ENCODE measurements at places on chromosomes 1 and 21.

- DNase-seq, result no peak
Measured at GRCh38 chr1:26036756-26037281, 9.1 kb downstream of the SLC30A2 start.

GRCh38 chr1:50265790-50266314 lies 157.1 kb downstream of the ELAVL4 start:
- peak; percentile 42 for DNase-seq

DNA sequence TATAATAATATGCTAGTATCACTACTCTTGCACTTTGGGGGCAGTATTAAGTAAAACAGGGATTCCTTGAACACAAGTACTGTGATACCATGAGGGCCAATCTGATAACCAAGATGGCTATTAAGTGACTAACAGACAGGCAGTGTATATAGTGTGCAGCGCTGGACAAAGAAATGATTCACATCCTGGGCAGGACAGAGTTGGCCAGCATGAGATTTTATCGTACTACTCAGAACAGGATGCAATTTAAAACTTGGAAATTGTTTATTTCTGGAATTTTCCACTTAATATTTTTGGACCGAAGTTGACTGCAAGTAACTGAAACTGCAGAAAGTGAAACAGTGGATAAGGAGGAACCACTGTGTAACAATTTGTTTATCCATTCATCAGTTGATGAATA lies 74.6 kb downstream of the DNTTIP2 start:
- peak; percentile 97 for DNase-seq

GRCh38 chr1:205350691-205351141 lies 6.0 kb downstream of the KLHDC8A start:
- no peak for DNase-seq

- no peak for DNase-seq
Measured at GRCh38 chr1:173506437-173506836, 29.3 kb downstream of the PRDX6 start.

- DNase-seq, result peak; percentile 85
Measured at GRCh38 chr1:196400478-196401451, 207.5 kb downstream of the KCNT2 start.

- DNase-seq, result peak; percentile 69
Measured at GRCh38 chr1:17831597-17831996, 76.5 kb downstream of the ACTL8 start.

- peak; percentile 39 for DNase-seq
Measured at GRCh38 chr1:203152158-203153034, 23.2 kb downstream of the MYBPH start.

DNA sequence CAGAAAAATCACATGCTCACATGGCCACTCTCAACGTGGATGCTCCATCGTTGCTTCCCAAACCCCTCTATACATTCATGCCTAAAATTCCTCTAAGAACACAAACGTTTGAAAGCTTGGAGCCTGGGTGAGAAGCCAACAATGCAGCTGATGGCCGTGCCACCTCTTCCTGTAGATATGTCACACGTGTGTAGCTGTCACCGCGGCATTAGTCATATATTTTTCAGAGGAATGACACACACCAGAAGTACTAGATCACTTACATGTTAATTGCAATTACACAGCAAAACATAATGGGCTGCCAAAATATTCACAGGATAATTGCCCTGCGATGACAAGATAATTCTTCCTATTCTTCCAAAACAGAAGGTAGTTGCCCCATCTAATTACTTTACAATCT lies 112.7 kb upstream of the BACE2 start:
- DNase-seq, result no peak

- no peak for DNase-seq
Measured at GRCh38 chr1:200710166-200710565, 28.5 kb upstream of the CAMSAP2 start.

DNA sequence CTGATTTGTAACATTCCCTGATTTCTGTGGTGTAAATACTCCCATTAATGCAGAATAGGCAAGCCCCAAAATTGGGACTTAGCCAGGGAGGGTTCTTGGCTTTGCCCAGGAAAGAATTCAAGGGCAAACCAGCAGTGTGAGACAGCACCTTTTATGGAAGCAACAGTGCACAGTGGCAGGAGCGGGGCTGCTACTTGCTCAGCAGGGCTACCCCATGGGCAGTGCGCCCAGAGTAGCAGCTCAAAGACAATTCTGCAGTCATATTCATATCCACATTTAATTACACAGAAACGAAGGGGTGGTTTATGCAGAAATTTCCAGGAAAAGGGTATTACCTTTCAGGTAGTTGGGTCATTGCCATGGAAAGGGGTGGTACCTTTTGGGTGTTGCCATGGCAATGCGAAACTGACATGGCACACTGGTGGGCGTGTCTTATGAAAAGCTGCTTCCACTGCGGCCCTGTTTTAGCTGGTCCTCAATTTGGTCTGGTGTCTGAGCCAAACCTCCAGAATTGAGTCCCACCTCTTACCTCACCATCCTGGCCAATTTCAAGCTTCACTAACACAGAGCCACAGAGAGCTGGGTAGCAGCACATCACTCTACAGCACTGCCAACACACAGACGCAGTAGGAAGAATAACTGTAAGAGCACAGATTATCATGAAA lies 35.9 kb downstream of the FHAD1 start:
- no peak for DNase-seq

GRCh38 chr1:165452336-165453130 lies 7.6 kb upstream of the RXRG start:
- DNase-seq, result no peak
